ENCODE measurements at places on chromosomes 1 and 21.
A peak's percentile ranks its signal among the peaks of the same experiment; 100 is the strongest.

DNA sequence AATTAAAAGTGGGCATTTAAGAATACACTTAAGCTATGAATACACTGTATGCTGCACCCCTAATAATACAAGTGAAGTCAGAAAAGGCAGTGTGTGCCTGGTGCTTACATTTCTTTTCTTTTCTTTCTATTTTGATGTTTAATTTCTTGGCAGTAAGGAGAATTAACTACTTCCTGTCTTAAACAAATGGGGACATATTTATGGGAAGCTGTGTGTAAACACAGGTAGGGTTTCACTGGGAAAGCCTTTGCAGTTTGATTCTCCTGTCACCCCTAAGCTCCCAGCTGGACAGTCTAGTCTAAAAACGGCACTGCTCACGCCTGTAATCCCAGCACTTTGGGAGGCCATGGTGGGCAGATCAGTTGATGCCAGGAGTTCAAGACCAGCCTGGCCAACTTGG lies 146.0 kb downstream of the MIS18A start:
- DNase-seq, result no peak

DNA sequence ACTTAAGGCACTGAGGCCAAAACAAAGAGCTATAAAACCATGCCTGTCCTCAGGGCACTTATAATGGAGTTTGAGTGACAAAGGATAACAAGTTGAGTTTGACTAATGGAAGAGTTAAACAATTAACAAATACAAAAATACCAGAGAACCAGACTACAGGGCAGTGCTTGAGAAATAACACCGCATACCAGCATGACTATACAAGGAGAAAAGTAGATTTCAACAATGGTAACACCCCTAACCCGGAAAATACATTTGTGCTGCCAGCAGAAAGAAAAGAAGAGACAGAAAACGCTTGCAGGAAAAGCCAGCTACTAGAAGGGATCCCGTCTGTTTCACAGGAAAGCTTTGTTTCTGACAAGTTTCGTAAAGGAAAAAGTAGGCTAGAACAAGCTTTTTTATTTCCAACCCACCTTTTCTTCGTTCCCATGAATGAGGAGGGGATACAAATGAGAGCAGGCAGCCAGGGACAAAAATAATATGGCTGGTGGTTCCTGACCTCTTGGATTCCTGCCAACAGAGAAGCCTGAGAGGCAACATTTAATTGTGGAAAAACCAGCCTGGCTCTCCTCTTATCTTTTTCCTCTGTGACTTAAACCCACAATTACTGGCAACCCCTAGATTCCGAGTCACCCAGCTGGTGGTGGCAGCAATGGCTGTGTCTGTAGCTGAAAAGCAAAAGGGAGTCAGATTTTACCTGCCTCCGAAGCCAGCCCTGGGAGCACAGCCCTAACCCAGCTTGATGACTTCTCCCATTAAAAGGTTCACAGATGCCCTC lies 56.5 kb downstream of the WLS start:
- DNase-seq, result no peak

DNA sequence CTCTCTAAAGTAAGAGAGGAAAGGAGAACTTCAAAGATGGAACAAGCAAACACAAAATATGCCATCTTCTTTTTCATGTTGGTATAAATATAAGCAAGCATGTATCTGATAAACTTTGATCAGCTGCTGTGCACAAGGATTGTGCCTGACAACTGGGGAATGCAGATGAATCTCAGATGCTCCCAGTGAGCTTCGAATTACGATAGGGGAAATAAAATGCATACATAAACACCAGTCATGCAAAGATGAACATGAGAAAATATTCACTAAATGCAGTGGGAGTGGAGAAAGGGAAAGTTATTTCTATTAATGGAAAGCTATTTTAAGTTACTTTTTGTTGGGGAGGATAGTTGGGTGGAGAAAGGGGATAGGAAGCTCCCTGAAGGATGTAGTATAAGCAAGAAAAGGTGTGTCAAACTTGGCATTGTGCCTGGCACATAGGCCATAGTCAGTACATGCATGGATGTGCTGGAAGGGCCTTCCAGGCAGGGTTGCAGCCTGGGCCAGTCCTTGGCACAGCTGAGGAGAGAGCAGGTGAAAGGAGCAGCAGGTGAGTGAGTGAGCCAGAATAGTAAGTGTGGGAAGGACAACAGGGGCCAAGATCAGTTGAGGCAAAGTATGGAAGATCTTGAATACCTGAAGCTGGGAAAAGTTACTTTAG lies 57.8 kb upstream of the PGD start:
- DNase-seq, result no peak

DNA sequence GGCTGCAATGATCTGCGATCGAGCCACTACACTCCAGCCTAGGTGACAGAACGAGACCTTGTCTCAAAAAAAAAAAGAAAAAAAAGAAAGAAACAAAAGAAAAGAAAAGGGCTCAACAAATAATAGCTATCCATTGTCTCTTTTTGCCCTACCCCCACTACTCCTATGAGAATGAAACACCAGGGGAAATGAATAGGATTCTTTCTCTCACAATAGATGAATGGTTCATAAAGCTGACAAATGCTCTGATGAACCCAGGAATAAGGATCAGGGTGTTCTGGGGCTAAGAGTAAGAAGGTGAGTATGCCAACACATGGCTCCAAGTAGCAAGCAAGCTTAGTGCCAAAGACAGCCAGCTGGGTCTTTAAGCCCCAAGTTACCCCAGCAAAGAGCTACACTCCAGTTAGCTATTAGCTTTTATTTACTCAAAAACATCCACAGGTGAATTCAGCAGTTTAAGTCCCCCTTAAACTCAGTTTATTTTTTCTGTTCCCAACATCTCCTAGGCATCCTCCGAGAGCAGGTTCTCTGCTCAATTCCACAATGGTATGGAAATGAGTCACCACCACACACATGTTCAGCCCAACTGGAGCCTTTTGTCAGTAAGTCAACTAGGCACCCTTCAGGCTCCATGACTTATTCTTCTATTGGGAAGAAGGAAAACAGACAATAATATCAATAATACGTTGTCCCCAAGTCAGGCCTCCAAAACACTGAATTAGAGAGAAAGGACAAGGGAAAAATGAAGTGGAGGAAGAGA lies 4.2 kb downstream of the ADORA3 start:
- DNase-seq, result no peak

DNA sequence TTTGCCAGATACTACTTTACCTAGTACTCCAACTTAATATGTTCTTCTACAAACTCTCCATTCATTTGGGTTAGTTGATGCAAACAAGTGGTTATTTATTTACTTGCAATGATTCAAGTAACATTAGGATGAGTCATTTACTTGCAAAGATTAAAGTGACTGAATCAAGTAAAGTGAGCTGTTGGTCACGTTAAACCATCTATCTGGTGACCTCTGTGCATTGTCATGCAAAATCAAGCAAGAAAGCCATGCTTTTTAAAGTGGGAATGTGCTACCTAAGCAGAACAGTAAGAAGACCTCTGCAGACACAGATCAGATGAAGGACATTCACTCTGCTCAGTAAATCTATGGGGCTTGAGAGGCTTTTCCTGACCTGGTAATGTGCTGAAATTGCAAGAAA lies 254.7 kb downstream of the LRRIQ3 start:
- no peak for DNase-seq

DNA sequence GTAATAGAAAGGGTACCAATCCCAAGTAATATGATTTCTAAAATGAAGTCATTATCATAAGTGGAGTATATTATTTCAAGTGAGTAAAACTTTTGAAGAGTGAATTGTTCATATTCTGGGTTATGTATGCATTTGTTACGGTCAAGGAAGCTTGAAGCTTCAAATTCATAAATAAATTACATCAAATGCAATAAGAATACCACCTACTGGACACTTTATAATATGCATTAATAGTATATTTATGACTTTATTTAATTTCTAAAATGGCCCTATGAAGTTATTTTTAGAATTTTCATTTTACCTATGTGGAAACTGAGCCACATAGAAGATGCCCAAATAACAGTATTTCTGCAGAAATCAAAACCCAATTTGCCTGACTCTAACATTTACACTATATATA lies 260.6 kb downstream of the SMYD3 start:
- DNase-seq, result no peak

DNA sequence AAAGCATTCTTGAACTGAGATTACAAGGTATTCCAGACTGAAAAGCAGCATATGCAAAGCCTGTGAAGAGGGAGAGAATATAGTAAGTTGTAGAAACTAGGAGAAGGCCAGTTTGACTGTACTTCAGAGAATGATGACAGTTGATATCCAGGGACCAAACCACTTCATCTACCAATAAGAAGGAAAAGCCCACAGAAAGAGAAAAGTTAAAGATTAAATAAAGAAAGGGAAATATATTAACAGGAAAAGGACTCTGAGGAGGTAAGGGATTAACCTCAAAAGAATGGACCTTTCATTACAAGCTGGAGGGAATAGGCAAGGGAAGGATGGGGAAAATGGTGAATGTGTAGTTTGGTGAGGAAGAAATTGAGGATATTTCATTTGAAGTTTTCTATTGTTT lies 180.2 kb upstream of the CACYBP start:
- no peak for DNase-seq

GRCh38 chr1:93525431-93525830 lies 77.5 kb downstream of the FNBP1L start:
- DNase-seq, result no peak

DNA sequence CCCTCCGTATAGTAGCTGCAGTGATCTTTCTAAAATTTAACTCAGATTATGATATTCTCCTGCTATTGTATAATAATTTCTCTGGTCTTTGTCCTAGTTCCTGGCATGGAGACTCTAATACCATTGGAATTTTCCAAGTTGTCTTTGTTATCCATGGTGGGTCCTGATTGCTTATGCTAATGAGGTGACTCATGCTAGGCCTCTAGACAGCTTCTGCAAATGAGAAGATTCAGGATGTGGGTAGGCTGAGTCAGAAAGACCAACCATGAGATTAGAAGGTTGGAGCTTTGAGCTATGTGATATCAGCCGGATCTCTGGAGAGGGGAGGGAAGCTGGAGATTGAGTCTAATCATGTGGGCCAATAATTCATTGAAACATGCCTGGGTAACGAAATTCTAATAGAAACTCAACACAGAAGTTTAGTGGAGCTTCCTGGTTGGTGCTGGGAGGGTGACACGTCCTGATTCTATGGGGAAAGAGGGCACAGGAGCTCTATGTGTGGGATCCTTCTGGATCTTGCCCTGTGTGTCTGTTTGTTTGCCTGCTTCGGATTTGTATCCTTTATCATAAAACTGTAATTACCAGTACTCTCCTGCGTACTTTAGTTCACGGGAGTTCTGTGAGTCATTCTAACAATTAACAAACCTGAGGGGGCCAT lies 73.2 kb upstream of the CNIH3 start:
- DNase-seq, result peak; percentile 77

GRCh38 chr1:226029093-226029496 lies 30.0 kb upstream of the SDE2 start:
- no peak for DNase-seq

DNA sequence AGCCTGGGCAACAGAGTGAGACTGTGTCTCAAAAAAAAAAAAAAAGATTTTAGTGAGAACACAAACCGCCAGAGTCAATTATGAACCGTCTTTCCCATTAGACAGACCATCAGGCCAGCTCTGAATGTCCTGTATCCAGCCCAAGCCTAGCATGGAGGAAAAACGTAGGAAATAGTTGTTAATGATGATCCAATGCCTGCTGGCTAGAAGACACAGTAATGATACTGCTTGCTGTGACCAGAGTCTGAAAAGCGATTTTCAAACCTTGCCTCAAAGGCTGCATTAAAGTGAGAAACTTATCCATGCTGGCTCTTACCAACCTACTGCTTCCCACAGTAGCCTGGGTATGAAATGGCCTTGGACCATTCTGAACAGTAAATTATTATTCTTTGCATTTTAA lies 17.0 kb downstream of the COA7 start:
- DNase-seq, result no peak

DNA sequence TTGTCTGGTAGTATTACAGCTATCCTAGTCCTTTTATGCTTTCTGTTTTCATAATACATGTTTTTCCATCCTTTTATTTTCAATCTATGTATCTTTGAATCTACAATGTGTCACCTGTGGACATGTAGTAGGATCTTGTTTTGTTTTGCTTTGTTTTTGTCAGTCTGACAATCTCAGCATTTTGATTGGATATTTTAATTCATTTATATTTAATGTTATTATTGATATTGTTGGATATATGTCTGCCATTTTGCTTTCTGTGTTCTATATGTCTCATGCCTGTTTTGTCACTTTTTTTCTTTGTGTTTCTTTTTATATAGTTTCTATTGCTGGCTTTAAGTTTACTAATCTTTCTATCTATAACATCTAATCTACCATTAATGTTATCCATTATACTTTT lies 11.5 kb upstream of the PRSS38 start:
- DNase-seq, result no peak

GRCh38 chr1:225612287-225612686 lies 40.6 kb downstream of the ENAH start:
- DNase-seq, result no peak

DNA sequence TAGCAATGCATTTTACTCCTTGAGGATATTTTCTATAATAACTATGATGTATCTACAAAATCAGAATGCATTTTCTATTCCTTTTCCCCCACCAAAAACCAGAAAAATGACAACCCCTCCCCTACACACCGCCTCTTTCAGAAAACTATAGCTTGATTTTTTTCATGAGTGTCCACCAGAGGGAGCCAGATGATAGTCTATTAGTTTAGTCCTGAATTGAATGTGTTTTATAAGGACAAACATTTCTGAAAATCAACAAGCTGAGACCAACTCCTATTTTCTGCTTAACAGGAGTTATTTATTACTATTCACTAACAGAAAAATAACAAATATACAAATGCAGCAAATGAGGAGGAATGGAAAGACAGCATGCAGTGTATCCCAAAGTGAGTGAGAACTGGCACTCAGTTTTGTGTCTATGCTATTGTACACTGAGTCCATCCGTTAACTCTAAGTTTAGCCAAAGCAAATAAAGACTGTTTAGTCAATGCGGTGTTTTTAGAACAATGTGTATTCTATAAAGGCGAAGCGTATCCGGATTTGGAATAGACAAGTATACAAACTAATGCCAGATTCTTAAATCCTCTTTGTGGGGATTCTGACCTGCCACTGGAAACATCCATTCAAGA lies 182.6 kb downstream of the VAV3 start:
- DNase-seq, result peak; percentile 20

Measured in AG09319 (cell line).